ENCODE measurements at places on chromosomes 2 and 18. TPM values are rescaled to one million over a fixed set of nuclear protein-coding genes. Genes with fewer than 3 reads are reported as not detected.

DNA sequence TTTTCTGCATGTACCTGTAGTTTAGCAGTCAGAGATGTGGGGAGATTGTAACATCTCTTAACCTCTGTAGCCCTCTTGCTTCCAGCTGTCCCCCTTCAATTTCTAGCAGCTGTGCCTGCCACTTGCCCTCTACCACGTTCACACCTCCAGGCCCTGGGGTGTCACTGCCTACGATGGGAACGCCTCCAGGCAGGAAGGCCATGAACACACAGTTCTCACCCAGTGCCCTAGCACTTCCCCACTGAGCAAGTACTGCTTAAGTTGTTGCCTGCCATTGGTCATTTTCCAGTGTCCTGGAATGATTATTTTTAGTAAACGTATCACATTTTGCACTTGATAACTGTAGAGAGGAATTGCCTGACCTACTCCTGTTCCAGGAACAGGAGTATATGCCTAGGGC lies 77.1 kb upstream of the B3GNT7 start:
- H3K4me1 ChIP-seq: peaks cover 8% of the 10 kb centered on the region
- DNase-seq: no peak
- H3K27ac ChIP-seq: no peak overlapping the region

DNA sequence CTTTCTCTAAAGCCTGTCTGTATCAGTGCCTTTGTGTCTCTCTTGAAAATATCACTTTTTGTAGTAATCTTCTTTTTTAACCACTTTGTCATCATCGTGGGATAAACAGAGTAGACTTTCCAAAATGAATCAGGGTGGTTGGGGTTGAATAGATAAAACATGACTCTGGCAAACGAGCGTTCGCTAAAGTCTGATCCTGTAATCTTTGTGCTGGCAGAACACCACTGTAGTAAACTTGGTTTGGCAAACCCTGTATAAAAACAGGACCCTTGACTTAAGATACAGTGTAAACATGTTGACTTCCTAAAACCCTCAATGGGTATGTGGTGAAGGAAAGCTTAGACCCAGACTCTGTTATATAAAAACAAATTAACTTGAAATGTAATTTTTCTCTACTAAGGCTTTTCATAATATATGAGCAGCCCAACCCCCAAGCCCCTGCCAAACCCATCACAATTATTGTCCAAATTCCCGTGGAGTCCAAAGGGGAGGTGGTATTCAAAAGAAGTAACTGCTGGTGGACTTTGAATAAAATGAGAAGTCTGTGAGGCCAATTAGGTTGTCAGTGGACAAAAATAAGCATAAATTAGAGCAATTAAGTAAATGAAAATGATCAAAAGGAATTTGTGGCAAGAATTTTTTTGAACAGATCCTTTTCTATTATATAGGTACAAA lies 52.2 kb downstream of the COLEC12 start:
- H3K27me3 ChIP-seq: no peaks in the 10 kb centered on the region
- peaks cover 25% of the 10 kb centered on the region for H3K4me1 ChIP-seq
- DNase-seq: no peak

DNA sequence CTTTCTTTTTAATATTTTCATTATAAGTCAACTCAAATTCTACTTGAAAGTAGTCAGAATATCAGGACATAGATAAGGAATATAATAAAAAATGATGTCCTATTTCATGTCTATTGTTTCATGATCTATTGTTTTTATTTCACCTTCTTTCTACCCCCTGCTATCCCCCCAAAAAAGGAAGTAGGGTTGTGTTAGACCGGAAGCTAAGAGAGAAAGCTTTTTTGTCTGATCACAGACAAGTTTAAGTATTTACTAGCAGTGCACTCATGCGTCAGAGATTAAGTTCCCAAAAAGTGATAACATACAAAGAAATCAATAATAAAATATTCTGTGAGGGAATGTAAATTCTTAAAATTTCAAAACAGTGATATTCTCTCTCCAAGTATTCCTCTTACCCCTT lies 447.1 kb upstream of the CNTNAP5 start:
- H3K27me3 ChIP-seq: no peaks in the 10 kb centered on the region
- no peaks in the 10 kb centered on the region for H3K36me3 ChIP-seq
- no peaks in the 10 kb centered on the region for H3K4me1 ChIP-seq
- no peak overlapping the region for H3K27ac ChIP-seq

DNA sequence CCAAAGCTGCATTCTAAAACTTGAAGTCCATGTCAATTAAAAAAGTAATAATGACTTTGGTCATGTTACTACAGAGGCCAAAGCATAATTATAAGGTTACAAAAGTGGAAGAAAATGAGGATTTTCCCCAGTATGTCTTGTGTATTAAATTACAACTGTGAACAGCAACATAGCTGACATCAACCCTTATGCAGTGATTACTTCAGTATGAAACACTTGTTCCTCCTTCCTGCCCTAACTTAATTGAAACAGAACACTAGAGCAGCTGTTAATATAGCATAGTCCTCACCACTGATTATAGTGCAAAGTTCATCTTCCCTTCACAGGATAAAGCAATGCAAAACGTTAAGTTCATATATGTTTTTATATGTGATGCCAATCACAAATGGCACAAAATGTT lies 29.9 kb downstream of the EPB41L3 start:
- peaks cover 20% of the 10 kb centered on the region for H3K4me1 ChIP-seq
- no peak for DNase-seq
- no peak overlapping the region for H3K27ac ChIP-seq
- no peaks in the 10 kb centered on the region for H3K36me3 ChIP-seq
- H3K27me3 ChIP-seq: no peaks in the 10 kb centered on the region
- no peak overlapping the region for H3K4me3 ChIP-seq

GRCh38 chr2:145875016-145875415 lies 1355.1 kb upstream of the ZEB2 start:
- no peaks in the 10 kb centered on the region for H3K4me1 ChIP-seq
- H3K27me3 ChIP-seq: no peaks in the 10 kb centered on the region
- DNase-seq: no peak
- H3K27ac ChIP-seq: no peak overlapping the region
- no peaks in the 10 kb centered on the region for H3K36me3 ChIP-seq

Gene LYG2
- total RNA-seq: not detected

Gene NCKAP1
- total RNA-seq: 117 TPM

Gene FAM161A
- total RNA-seq: 1.5 TPM

Gene CRIM1
- 158 TPM for total RNA-seq

Gene CTAGE1
- not detected for total RNA-seq

Gene TNFRSF11A
- 2.5 TPM for total RNA-seq
